ENCODE measurements at places on chromosomes 1 and 21.
A peak's percentile ranks its signal among the peaks of the same experiment; 100 is the strongest.

DNA sequence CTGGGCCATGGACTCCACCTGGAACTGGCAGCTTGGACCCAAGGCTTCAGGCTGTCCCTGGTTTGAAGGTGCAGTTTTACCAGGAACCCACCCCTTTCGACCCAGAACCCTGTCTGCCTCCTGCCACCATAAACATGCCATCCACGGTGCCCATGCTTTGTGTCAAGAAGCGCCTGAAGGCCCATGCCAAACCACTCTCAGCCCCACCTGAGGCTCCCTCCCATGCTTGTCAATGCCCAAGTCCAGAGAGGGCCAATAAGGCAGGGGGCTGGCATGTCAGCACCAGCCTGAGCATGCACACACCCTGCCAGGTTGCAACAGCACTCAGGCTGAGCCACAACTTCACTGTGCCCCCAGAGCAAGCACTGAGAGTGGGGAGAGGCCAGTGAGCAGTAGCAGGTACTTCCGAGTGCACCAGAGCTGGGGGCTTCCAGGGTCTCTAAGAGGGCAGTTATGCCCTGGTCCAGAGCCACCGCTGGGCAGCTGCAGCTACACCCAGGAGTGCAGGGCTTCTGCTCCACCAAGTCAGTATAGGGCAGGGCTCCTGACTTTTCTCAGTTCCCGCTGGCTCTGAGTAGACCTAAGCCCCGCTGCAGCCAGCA is 1256.0 kb downstream of the AMY1C start:
- no peak for DNase-seq

DNA sequence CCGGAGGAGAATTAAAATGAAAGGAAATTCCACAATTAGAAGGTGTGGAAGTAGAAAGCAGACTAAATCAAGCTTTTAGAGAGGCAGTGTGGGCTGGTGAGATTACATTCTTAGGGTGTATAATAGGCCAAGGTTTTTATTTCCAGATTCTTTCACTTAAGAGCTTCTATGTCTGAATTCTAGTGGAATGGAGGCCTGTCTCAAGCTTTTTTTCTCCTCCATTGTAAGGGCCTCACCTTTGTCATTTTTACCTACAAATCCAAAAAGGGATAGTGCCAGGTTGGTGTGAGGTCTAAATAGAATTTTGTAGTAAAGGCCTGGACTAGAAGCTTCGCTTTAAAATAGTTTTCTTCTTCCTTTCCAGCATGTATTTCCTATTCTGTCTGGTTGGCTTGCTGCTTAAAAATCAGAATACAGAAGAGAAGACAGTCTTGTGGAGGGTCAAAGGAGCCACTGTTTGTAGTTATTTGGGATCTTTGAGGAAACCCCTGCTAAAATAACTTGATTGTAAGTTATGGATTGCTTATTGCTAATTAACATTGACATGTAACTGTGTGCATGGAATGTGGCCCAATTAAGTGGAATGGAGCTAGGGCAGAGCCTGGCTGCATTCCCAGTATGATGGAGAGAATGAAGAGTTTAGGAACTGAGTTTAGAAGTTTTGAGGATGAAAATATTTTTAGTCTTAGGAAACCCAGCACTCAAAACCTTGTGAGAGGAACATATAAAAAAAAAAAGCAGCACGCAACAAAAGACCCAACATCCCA is 162.5 kb upstream of the B3GALT2 start:
- DNase-seq = no peak

- no peak for DNase-seq
These were observed 394.8 kb downstream of the USP25 start for GRCh38 chr21:16124378-16125138.

DNA sequence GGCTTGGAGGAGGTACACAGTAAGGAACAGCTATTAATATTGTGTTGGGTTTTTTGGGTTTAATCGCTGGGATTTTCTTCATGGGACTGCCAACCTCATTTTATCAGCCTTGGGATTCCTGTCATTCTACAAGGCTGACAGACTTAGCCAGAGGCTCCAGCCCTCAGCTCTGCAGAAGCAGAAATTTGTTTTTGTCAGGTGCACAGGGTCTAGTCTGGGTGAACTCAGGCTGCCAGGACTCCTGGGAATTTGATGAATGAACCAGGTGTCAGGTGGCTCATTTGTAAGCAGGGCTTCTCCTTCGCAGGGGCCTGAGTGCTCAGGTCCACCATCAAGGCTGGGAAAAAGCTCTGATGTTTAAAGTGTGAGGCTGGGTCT is 11.5 kb upstream of the ZNF362 start:
- no peak for DNase-seq

DNA sequence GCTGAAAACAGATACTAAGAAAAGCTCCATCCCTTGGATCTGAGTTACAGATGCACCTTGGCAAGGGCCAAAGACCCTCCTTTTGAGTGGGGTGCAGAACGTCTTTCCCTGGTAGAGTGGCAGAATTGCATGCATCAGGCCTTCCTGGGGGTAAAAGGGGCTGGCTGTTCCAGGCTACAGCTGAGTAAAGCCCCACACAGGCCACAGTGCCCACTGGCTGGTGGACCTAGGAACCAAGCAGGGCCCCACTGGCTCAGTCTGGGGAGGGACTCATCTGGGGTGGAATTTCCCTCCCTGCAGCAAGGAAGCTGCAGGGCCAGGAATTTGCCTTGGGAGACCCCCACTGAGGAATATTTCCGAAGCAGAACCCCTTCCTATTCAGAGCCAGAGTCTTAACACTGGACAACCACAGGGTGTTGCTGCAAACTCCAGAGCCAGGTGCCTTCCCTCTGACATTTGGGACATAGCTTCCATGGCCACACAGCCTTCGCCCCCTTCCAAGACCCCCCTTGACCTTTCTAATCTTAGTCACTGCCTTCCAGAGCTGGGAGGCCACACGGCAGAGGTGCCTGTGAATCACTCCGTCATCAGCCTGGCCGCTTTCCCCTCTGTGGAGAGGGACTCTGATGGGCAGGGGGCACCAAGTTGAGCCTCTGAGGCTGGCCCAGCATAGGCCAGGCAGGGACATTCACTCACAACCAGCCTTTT is 52.5 kb downstream of the LACTBL1 start:
- no peak for DNase-seq

DNA sequence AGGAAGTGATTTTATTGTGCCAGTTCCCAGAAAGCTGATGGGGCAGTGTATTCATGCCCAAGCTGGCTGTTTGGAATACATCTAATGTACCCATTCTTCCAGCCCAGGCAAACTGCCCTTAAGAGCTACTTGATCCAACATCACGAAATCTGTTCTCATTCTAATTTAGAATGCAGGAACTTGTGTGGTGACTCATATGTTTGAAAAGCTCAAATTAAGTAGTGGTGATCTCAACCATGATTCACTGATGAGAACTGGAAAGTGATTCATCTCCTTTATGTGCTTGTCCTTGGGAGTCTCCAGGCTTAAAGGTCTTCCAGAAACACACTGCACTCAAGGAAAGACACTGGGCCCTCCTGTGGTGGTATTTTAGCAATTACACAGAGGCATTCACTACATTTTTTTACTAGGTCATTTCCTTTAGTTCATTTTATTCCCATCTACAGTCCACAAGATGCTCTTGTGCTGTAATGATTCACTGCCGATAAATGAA is 65.4 kb downstream of the RPE65 start:
- DNase-seq = peak; percentile 63

GRCh38 chr1:192826791-192827546 is 18.1 kb downstream of the RGS2 start:
- peak; percentile 60 for DNase-seq

GRCh38 chr1:66275083-66275482 is 258.9 kb upstream of the SGIP1 start:
- DNase-seq = no peak

GRCh38 chr1:240031009-240031408 is 60.7 kb upstream of the FMN2 start:
- peak; percentile 68 for DNase-seq

- no peak for DNase-seq
These were observed 8.7 kb downstream of the KIRREL1 start for GRCh38 chr1:158002022-158002630.

GRCh38 chr1:23726686-23727085 is 16.6 kb upstream of the ELOA start:
- DNase-seq = no peak

DNA sequence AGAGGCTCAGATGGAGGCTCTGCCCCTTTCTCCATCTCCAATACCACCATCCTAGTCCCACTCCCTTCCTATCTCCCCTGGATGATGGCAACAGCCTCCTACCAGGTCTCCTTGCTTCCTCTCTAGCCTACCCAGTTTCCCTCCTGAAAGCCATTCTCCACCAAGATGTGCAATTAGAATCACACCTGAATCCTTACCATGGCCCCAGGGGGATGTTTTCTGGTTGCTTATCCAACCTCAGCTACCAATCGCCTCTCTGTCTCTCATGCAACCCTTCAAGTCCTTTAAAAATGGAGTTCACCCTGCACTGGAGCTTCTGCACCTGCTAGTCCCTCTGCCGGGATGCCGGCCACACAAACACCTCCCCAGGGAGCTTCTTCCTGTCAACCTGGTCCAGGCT is 2.9 kb downstream of the RCAN1 start:
- no peak for DNase-seq

DNA sequence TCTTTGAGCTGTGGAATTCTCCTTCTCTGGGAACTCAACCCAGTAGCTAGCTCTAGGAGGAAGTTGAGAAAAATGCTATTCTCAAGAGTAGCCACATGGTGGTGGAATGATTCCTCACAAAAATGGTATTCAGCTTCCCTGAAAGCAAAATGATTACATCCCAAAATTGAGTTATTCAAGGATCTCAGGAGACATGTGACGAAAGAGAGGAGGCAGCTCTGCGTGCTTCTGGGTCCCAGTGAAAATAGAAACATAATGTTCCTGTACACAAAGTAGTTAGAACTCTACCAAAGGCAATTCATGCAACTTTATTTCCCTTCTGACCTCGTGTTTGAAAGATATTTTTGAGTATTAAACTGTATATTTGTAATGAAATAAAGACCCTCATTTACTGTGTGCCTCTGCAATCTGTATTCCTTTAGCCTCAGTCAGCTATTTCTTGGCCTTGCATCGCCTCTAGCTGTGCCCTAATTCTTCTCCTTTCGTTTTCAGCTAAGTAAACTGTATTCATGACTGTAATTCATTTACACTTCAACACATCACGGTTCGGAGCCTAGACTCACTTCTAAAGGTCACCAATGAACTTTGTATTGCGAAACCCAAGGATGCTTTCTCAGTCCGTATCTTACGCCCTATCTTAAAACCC is 167.3 kb downstream of the FASLG start:
- DNase-seq = peak; percentile 44

DNA sequence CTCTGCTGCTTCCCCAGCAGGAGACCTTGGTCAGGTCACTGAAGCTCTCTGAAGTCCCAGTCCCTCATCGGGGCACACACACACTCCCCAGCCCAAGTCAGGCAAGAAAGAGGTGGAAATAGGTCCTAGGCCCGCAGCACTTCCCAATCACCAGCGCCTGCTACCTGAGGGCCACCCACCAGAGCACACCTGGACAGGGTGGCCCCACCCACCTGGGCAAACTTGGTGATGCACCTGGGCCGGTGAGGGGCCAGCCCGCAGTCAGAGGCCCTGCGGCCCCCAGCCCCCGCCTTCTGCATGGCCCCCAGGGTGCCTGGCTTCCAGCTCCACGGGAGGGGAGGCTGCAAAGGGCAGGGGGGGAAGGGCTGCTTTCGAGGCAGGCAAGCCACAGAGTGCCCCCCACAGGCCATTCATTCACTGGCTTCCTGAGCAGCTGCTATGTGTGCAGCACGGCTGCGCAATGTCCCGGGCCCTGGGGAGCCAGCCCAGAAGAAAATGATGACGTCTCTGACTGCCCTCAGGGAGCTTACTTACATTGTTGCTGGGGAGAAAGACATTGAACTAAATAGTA is 4.7 kb downstream of the SH2D5 start:
- DNase-seq = no peak

DNA sequence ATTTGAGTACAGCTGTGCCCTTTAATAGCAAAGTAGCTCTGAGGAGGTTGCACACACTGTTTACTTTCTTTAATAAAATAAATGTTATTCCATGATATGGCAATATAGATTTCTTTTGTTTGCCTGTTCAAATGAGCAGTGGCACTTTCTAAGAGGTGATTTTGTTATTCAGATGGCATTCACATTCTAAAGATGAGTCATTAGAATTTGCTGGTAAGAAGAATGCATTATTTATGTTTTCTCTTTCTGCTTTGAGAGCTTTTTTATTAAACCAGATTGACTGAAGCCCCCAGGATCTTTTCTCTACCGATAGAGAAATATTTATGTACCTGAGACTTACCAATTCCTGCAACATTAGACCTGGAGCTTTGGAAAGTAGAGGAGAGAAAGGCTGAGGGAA is 11.2 kb upstream of the LEPR start:
- DNase-seq = no peak

- no peak for DNase-seq
These were observed 21.6 kb downstream of the METTL13 start for GRCh38 chr1:171803045-171803444.

- no peak for DNase-seq
These were observed 43.8 kb downstream of the DDAH1 start for GRCh38 chr1:85421179-85421578.

GRCh38 chr1:63487336-63488065 is 35.5 kb downstream of the ITGB3BP start:
- DNase-seq = no peak

DNA sequence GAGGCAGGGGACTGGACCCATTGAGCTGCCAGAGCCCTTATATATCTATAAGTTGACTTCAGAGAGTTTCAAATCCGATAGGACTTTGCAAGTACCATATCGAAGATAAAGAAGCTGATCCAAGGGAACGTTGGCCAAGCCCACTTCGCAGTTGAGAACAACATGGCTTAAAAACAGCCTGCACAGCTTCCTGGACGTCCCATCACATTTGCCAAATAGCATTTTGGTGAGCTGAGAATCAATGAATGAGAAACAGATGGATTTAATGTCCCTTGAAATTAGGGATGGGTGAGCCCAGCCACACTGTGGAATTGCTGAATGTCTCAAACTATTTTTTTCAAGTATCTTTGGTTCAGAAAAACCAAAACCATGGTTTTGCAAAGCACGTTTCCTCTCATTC is 64.8 kb downstream of the KCNJ15 start:
- DNase-seq = no peak

DNA sequence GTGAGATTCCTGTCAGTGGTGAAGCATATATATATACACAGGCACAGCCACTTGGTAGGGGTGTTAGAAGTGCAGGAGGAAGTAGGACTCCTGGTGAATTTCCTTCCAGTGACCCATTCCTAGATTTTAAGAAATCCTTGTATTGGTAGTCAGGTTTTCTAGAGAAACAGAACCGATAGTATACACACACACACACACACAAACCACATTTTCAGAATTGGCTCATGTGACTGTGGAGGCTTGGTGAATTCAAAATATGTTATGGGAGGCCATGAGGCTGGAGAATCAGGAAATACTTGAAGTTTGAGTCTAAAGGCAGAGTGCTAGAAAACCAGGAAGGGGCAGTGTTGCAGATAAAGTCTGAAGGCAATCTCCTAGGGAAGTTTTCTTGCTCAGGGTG is 114.2 kb downstream of the FCRL5 start:
- DNase-seq = no peak

GRCh38 chr1:53328541-53329499 is 950 bp upstream of the LRP8 start:
- no peak for DNase-seq

- peak; percentile 55 for DNase-seq
These were observed 3.8 kb downstream of the ZNF672 start for GRCh38 chr1:248841702-248842395.

- DNase-seq = peak; percentile 36
These were observed 874.4 kb downstream of the KCNT2 start for GRCh38 chr1:195733826-195734225.

Measured in A549 (cell line).